ENCODE measurements at places on chromosomes 6 and 20.

GRCh38 chr6:34912715-34913464, 23.8 kb downstream of the ANKS1A start:
- DNase-seq, result no peak

GRCh38 chr6:82861121-82861520, 204.5 kb downstream of the UBE3D start:
- no peak for DNase-seq

- DNase-seq, result no peak
These were observed 6.6 kb upstream of the SRSF6 start for GRCh38 chr20:43450841-43451799.

- DNase-seq, result no peak
These were observed 530 bp downstream of the GOPC start for GRCh38 chr6:117601811-117602150.

GRCh38 chr6:5286780-5287179, 25.5 kb downstream of the FARS2 start:
- DNase-seq, result no peak

- no peak for DNase-seq
These were observed 136.1 kb downstream of the PDSS2 start for GRCh38 chr6:107323133-107323785.
